Adipose tissue (tissue), 3 donors: ENCODE measurements at places on chromosomes 7 and 10. TPM values are rescaled to one million over a fixed set of nuclear protein-coding genes. Genes with fewer than 3 reads are reported as not detected.

Gene MRC1
- 32.8 TPM for polyA plus RNA-seq

Gene UTF1
- not detected for polyA plus RNA-seq

Gene DGKB
- 0.06 TPM for polyA plus RNA-seq

Gene PFKFB3
- polyA plus RNA-seq = 54.6 TPM

Gene AHCYL2
- polyA plus RNA-seq = 5.3 TPM

Gene CPXM2
- polyA plus RNA-seq = 4.7 TPM

Gene OR2A1
- polyA plus RNA-seq = 0.07 TPM

Gene MRLN
- polyA plus RNA-seq = 2.3 TPM

Gene SH2D4B
- polyA plus RNA-seq = not detected

Gene CH25H
- polyA plus RNA-seq = 12.0 TPM

Gene SYPL1
- 53.5 TPM for polyA plus RNA-seq

Gene EIF4EBP2
- 60.2 TPM for polyA plus RNA-seq

Gene GIMAP8
- polyA plus RNA-seq = 12.7 TPM

Gene LLCFC1
- polyA plus RNA-seq = not detected

Gene GPR15LG
- polyA plus RNA-seq = 0.25 TPM

Gene BAZ1B
- polyA plus RNA-seq = 20.1 TPM

Gene SRRM3
- polyA plus RNA-seq = 1.9 TPM

Gene RTKN2
- polyA plus RNA-seq = 0.08 TPM

Gene UPK3BL2
- polyA plus RNA-seq = 9.8 TPM

Gene GNG11
- 130 TPM for polyA plus RNA-seq

Gene IFIT1B
- polyA plus RNA-seq = not detected

Gene NKX2-3
- 1.1 TPM for polyA plus RNA-seq

Gene TUBB8
- not detected for polyA plus RNA-seq

Gene MBL2
- not detected for polyA plus RNA-seq

Gene RBM20
- 7.1 TPM for polyA plus RNA-seq

Gene CYP2C9
- polyA plus RNA-seq = not detected

Gene VAX1
- not detected for polyA plus RNA-seq
